Activated CD4-positive, alpha-beta T cell treated with anti-CD3 and anti-CD28 coated beads, Interleukin-2, amount 50 U/mL, for 48 hours (primary cell): ENCODE measurements at places on chromosomes 11 and 22.
A peak's percentile ranks its signal among the peaks of the same experiment; 100 is the strongest.

GRCh38 chr11:100791860-100792259 is 104.8 kb downstream of the ARHGAP42 start:
- DNase-seq, result no peak

DNA sequence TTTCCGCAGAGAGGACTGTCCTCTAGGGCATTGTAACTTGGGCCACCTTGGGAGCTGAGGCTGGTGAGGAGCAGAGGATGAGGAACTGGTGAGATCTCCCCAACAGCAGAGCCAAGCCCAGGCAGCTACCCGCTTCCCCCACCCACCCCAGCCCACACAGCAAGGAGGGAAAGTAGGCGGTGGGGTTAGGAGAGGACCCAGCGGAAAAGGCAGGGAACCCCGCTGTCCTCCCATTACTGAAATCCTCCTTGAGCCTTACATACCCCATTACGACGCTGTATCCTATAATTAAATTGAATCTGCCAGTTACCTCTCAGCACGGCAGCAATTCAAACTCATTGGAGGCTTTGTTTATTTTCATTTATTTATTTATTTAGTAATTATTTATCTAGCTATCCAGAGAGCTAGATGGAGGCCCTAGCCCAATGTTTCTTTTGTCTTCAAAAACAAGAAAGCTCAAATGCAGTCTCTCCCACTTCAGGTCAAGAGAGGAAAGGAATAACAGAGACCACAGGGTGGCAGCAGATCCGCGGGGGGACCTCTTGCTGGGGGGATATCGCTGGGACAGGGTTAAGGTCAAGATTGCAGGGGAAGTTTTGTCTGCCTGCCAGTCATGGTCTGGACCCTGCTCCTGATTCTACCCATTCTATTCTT is 218.0 kb downstream of the ST3GAL4 start:
- DNase-seq, result no peak

DNA sequence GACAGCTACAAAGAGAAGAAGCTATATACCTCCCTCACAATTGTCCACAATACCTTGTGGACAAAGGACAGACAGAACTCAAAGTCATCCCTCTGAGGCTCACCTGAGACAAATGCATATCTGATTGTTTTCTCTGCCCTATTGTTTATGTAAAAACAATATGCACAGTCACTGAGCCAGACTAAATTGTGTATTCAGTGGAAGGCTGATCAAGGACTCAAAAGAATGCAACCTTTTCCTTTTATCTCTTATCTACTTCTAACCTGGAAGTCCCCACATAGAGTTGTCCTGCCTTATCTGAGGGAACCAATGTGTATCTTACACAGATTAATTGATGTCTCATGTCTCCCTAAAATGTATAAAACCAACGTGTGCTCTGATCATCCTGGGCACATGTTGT is 13.9 kb upstream of the MED17 start:
- DNase-seq, result no peak

GRCh38 chr11:10709299-10710086 is 15.9 kb upstream of the IRAG1 start:
- DNase-seq, result no peak

DNA sequence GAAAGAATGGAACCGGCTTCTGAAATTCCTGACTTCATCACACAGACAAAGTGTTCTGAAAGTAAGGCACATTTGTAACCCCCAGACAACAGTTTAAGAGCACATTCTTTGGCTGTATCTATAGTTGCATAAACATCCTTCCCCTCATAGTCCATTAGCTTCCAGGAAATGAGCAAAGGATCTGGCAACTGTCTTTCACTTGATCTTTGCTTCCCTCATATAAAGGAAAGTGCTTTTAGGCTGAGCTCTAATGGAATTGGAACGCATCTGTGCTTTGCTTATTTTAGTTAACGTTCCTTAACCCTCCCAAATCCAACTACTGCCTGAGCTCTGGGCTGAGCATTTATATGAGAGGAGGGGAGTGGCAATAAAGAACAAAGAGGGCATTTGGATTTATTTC is 76.9 kb upstream of the API5 start:
- no peak for DNase-seq

DNA sequence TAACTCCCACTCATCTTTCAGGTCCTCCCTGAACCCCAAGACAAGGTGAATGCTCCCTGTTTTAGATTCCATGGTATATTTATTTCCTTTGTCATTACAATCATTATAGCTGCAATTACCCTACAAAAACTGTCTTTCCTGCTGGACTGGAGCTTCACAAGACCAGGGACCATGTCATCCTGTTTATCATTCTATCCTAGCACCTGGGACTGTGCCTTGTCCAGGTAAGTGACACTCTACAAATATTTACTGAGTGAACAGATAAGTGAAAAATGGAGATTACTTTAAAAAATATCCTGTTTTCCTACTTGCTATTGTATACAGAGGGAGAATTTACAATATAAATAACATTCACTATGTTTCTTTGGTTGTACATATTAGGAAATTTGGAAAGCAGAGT is 22.5 kb upstream of the ELF5 start:
- no peak for DNase-seq

GRCh38 chr11:128916681-128917080 is 25.5 kb downstream of the KCNJ5 start:
- DNase-seq, result no peak

GRCh38 chr11:77090373-77091111 is 12.1 kb upstream of the OMP start:
- no peak for DNase-seq

- DNase-seq, result no peak
These were observed 16.2 kb downstream of the RELT start for GRCh38 chr11:73392108-73393010.

DNA sequence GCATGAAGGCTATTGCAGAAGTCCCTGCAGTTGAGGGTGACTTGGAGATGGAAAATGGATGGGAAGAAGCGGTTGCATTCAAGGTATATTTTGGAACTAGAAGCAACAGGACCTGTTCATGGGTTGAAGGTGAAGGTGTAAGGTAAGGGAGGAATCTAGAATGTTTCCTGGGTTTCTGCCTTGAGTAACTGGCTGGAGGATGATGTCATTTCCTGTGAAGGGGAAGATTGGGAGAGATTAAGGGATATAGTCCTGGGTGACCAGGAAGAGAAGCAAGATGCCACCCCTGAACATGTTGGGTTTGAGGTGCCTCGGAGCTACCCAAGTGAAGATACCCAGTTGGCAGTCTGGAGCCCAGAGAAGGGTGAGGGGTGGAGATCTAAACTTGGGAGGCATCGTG is 12.1 kb upstream of the MOGAT2 start:
- no peak for DNase-seq

GRCh38 chr22:32668254-32669094 is 133.0 kb upstream of the TIMP3 start:
- no peak for DNase-seq

GRCh38 chr11:61897387-61898246 is 6.3 kb upstream of the FADS3 start:
- peak; percentile 87 for DNase-seq

GRCh38 chr22:19678949-19679521 is 35.3 kb upstream of the SEPTIN5 start:
- no peak for DNase-seq

DNA sequence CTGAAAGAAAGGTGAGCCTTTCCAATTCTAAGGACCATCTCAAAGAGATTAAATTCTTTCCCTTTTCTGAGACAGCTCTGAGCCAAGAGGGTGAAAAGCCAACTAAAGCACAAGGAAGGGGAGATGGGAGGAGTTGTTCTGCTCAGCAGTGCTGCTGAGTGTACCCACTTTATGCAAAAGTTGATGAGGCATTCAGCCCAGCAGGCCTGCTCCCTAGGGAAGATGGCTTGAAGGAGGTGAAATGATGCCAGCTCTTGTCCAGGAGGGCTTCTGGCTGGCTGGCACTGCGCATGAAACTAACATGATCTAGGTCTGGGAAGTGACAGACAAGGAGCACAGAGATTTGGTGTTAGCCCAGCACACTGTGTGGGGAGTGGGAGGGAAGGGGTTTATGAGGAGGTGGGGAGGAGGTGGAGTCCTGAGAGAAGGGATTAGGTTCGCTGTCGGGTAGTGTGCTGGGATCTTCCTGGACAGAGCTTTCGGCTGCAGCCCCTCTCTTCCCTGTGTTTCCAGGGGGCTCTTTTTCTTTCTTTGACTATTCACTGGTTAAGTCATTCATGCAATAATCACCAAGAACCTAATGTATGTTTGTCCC is 225.5 kb upstream of the NARS2 start:
- DNase-seq, result no peak

DNA sequence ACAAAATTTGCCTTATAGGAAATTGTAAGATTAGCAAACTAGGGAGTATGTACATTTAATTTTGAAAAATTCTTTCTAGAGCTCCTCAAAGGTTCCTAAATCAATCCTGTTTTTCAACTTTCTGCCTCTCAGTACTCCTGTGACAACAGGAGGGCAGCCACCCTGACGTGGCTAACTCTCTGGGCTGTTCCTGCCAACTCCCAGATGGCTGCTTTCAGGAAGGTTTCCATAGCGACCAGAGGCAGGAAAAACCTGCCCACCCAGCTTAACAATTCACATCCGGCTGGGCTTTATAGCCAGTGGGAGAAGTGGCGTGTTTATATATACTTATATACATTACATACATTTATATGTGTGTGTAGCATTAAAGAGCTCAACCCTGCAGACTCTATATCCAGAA is 26.5 kb downstream of the SGSM3 start:
- DNase-seq, result no peak

GRCh38 chr11:77069336-77069968 is 2.7 kb downstream of the CAPN5 start:
- no peak for DNase-seq

GRCh38 chr11:30257058-30257457 is 26.2 kb downstream of the FSHB start:
- DNase-seq, result no peak

GRCh38 chr22:35995772-35996171 is 32.9 kb downstream of the RBFOX2 start:
- no peak for DNase-seq

- DNase-seq, result peak; percentile 76
These were observed 3.9 kb upstream of the BCL9L start for GRCh38 chr11:118929501-118930093.

DNA sequence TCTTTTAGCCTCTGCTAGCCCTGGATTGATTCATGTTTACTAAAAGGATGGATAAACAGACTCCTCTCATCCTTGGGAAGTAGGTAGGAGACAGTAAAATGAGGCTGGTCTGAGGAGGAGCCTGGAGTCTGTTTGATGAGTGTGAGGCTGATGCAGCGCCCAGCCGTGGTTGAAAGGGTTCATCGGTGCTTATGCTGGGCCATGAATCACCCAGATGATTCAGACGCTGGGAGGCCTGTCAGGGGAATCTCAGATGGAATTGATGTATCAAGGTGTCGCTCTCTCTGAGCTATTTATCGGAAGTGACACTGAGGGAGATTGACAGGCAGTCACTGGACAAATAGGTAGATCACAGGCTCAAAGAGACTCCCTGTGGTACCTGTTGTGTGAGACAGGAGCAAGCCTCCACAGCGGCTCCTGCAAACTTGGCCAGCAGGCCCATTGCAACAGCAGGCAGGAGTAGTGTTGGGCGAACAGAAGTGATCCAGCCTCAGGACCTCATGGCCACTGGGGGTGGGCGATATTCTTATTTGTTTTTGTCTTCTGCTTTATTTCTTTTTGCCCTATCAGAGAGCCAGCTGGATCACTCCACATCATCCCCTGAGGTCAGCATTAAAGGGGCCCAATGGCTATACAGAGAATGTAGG is 109.9 kb upstream of the CADM1 start:
- no peak for DNase-seq

GRCh38 chr22:39237318-39238100 is 7.3 kb downstream of the PDGFB start:
- DNase-seq, result no peak

DNA sequence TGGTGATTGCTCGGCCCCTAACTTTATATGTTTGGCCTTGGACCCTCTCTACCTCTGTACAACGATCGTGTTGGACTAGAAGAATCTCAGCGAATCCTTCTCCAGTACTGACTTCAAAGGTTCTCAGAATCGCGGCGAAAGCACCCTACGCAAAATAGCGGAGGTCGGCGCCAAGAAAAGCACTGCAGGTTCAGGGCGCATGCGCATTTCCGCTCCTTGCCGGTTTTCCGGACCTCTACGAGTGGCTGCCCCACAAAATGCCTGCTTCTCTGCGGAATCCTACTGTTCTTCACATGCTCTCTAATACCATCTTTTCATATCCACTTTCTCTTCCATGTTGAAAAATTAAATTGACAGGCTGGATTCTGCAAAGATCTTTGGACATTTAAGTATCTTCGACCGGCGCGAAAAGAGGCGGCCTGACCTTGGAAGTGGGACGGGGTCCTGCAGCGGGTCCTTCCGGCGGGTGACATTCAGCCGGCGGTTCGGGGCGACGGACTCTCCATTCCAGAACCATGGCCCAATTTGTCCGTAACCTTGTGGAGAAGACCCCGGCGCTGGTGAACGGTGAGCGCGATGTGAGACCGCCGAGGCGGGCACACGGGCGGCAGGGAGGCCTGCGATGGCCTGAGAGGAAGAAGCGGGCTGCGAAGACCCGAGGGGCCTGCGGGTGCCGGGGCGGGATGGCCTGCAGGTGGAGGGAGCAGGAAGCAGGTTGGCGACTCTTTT is at the start of gene ATP5MG:
Gene ATP5MG (plus strand): TSS at position 456 of the 729 bp plus-strand sequence. CDS start 60 bp downstream, at position 516.
- peak; percentile 93 for DNase-seq

DNA sequence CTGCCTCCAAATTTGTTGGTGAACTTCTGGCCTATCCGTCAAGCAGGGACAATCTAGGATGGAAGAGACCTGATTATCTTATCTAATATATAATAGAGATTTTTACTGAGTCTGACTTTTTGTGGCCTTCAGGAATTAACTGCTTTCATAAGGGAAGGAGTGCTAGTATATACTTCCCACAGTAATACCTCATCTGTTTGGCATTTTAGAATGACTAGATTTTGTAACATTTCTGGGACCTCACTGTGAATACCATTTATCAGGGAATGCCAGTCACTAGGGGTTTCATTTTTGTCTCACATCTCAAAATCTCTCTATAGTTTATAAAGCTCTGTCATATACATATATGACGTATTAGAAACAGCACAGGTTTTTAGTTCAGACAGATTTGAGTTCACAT is 114.3 kb downstream of the INSC start:
- DNase-seq, result no peak

- no peak for DNase-seq
These were observed 68.0 kb downstream of the WNT7B start for GRCh38 chr22:45908961-45909360.

DNA sequence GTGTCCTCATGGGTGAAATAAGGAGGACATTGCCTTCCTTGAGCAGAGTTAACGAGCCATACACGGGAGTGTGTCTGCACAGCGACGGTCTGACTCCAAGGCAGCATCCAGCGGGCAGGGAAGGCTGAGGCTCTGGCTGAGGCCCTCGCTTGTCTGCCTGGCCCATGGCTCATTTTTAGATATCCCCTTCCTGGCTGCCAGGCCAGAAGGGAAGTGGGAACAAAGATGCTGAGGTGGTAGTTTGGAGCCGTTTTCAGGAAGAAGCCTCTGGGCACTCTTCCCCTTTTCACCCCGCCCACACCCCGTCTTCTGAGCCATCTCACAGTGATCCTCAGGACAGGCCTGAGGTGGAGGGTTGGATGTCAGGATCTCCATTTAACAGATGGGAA is 3.0 kb upstream of the SLCO2B1 start:
- DNase-seq, result no peak

- no peak for DNase-seq
These were observed 51.5 kb upstream of the MTNR1B start for GRCh38 chr11:92917927-92918326.
